ENCODE measurements at places on chromosomes 16 and 17. TPM values are rescaled to one million over a fixed set of nuclear protein-coding genes. Genes with fewer than 3 reads are reported as not detected.

CX3CL1 gene
- total RNA-seq = 8.4 TPM

RNF112 gene
- total RNA-seq = 4.3 TPM

CNOT1 gene
- 77.8 TPM for total RNA-seq

LRRC37A2 gene
- 3.7 TPM for total RNA-seq

KRT31 gene
- total RNA-seq = not detected

Measured in myometrial cell (primary cell).